Activated naive CD8-positive, alpha-beta T cell treated with anti-CD3 and anti-CD28 coated beads, Interleukin-2, amount 10 ng/mL, durations not matched to agents 7 days and 5 days (primary cell): ENCODE measurements at places on chromosomes 1 and 21.

- no peak for DNase-seq
These were observed 7.7 kb downstream of the ZBTB17 start for GRCh38 chr1:15968172-15968571.

DNA sequence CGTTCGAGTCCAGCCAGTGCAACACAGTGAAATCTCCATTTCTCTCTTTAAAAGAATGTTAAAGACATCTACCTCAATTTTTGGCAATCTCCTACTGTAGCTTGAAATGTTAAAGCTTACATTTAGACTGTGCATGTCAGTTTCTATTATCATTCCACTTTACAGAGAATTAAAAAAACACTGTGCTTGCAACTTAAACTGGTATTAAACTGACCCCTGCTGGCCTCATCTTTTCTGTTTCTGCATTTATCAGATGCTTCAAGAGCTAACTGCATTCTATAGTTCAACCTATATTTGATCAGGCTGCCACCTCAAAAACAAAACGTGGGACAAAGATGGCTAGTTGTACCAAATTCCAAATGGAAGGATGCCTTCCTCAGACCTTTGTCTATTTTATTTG lies 226.5 kb downstream of the SMYD3 start:
- no peak for DNase-seq

GRCh38 chr1:13753636-13754402 lies 53.8 kb downstream of the PRDM2 start:
- no peak for DNase-seq

DNA sequence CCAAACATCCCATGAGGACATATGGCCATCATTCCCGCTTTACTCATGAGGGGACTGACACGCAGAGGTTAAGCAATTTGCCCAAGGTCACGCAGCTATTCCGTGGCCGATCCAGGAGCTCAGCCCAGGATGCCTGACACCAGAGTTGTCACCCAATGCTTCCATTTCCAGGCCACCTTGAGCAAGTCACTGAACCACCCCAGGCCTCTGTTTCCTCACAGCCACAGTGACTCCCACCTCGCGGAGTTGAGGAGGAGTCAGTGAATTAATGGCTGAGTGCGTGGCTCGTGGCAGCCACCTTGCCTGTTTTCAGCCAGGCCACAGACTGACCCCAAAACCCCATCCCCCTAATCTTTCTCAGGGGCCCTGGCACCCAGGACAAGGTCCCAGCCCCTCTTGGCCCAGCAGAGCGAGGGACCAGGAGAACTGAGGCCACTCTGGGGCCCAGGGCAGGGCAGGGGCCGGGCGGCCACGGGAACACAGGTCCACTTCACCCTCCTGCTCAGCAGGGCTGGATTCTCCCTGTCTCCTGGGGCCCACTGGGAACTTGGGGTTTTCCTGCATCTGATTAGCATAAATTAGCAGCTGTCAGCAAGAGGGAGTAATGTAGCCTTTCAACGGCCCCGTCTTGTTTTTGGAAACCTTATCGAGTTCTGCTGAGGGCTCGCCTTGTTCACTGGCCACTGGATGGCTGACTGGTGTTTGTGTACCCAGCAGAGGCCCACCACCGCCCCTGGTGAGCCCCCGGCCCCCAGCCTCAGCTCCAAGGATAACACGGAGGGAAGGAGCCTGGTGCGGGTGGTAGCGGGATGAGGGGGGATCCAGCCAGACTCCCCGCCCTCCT lies 19.7 kb upstream of the LAPTM5 start:
- no peak for DNase-seq

GRCh38 chr1:211331011-211331709 lies 4.5 kb downstream of the TRAF5 start:
- DNase-seq: no peak

DNA sequence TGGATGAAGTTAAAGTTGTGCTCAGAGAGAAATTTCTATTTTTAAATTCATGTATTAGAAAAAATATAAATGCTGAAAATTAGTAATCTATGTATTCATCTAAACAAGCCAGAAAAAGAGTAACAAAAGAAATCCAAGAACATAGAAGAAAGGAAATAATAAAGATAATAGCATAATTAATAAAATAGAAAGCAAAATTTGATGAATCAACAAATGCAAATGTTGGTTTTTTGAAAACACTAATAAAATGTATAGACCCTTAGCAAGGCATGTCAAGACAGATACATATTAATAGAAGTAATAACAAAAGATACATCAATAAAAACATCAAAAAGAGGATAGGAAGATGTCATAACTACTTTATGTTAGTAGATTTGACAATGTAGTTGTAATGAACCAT lies 18.0 kb downstream of the F13B start:
- DNase-seq: no peak

- DNase-seq: no peak
These were observed 48.9 kb downstream of the RHOU start for GRCh38 chr1:228784181-228784580.
